ENCODE measurements at places on chromosomes 12 and 14. TPM values are rescaled to one million over a fixed set of nuclear protein-coding genes. Genes with fewer than 3 reads are reported as not detected.

MYH6 gene
- 0.60 TPM for total RNA-seq

IL26 gene
- not detected for total RNA-seq

RGS6 gene
- total RNA-seq, result 0.61 TPM

NID2 gene
- not detected for total RNA-seq

OAS1 gene
- total RNA-seq, result 17.8 TPM

CABP1 gene
- 3.0 TPM for total RNA-seq

ARG2 gene
- 22.4 TPM for total RNA-seq

FOXN4 gene
- total RNA-seq, result not detected

CNTN1 gene
- total RNA-seq, result not detected

TMEM19 gene
- 13.7 TPM for total RNA-seq

GALNT8 gene
- total RNA-seq, result 0.32 TPM

BATF gene
- 93.6 TPM for total RNA-seq

KRT73 gene
- 0.98 TPM for total RNA-seq

ADAMTS20 gene
- total RNA-seq, result not detected

FSCB gene
- not detected for total RNA-seq

ERBB3 gene
- 0.34 TPM for total RNA-seq

AVPR1A gene
- total RNA-seq, result not detected

MLEC gene
- total RNA-seq, result 51.0 TPM

MAP3K9 gene
- 8.7 TPM for total RNA-seq

PEBP1 gene
- total RNA-seq, result 140 TPM

ASIC1 gene
- total RNA-seq, result 11.7 TPM

KCNC2 gene
- total RNA-seq, result not detected

RIN3 gene
- total RNA-seq, result 27.9 TPM

POLE2 gene
- 47.6 TPM for total RNA-seq

VDR gene
- 92.4 TPM for total RNA-seq

ANG gene
- total RNA-seq, result 0.48 TPM

ZNF705A gene
- not detected for total RNA-seq

P2RX7 gene
- 1.2 TPM for total RNA-seq

SERPINA10 gene
- not detected for total RNA-seq

TTC5 gene
- total RNA-seq, result 5.7 TPM

AGAP2 gene
- 28.9 TPM for total RNA-seq

LRCOL1 gene
- total RNA-seq, result not detected

TAS2R20 gene
- total RNA-seq, result 1.5 TPM

MGAT4C gene
- total RNA-seq, result not detected

MYRFL gene
- total RNA-seq, result not detected

TMEM132C gene
- total RNA-seq, result not detected

LRRK2 gene
- total RNA-seq, result not detected

PARPBP gene
- total RNA-seq, result 26.5 TPM

HOXC11 gene
- not detected for total RNA-seq

OTX2 gene
- total RNA-seq, result not detected

SLC25A47 gene
- total RNA-seq, result not detected

All from activated naive CD4-positive, alpha-beta T cell treated with anti-CD3 and anti-CD28 coated beads, Interleukin-2, amount 50 U/mL, for 72 hours (primary cell).